ENCODE measurements at places on chromosomes 2 and 18.

- no peak for DNase-seq
Measured at GRCh38 chr2:68418855-68419254, 48.2 kb downstream of the FBXO48 start.

DNA sequence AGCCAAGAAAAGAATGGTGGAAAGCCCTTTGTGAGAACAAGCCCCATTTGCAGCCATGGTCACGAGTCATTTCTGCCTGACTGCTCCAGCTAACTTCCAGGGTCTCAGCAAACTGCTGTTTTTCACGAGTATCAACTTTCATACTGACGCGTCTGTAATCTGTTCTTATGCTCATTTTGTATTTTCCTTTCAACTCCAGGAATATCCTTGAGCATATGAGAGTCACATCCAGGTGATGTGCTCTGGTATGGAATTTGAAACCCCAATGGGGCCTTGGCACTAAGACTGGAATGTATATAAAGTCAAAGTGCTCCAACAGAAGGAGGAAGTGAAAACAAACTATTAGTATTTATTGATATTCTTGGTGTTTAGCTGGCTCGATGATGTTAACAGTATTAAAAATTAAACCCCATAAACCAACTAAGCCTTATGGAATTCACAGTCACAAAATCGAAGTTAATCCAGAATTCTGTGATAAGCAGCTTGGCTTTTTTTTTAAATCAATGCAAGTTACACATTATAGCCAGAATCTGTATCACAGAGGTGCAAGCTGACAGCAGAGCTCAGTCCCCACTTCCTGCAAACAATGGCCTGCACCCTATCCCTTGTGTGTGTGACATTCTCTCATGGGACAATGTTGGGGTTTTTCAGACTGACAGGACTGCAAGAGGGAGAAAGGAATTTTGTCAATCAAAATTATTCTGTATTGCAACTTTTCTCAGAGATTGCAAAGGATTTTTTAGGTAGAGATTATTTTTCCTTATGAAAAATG is 26.1 kb downstream of the SLC14A1 start:
- no peak for DNase-seq

GRCh38 chr2:86825036-86825692 is 34.5 kb upstream of the CD8A start:
- no peak for DNase-seq

DNA sequence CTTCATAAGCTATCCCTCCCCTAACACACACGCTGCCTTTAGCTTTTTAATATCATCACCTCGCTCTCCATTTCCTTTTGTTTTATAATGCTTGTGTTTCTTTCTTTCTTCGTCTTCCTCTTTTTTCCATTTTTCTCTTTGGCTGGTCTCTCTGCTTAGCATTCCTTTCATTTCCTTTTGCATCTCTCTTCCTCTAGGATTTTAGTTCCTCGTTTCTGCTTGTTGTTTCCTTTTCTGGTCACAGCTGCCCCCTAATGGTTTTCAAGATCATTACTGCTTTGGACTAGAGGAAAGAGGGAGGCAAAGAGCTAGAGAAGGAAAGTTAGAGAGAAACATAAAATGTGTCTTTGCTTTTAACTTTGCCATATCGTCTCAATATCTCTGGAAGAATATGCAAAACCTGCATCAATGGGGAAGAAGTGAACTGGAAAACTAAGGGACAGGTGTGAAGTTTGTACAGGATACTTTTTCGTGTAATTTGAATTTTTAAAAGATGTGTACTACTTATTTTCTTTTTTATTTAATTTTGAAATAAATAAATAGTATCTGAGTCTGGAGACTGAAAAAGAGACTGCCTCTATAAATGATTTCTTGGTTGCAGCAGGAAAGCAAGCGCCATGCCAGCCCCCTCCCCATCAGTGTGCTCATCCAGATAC is 6.3 kb upstream of the NRP2 start:
- DNase-seq: peak; percentile 6

DNA sequence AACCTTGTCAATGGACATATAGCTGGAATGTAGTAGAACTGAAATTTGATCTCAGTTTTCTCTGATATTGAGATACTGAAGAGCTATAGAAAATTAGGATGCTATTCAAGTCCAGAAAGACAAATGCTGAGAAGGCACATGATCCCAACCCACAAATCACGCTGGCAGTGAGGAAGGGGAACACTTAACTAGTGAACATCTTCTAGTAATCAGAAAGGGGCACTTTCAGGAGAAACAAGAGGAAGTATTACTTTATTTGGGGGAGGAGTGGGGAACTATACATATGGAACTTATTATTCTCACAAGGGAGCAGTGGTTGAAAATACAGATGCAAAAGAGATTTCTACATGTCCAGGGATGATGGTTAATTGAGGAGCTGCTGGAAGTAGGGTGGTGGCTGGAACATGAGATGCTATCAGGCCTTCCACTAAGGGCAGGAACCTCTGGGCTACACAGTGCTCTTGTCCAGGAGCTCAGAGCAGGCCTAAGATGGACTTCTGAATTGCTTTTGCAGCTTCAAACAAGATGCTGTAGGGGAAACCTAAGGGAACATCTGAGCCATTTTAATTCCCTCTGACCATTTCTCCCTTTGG is 79.3 kb downstream of the TGFA start:
- DNase-seq: no peak

All from NCI-H1436 treated with DMSO at 0.1 percent for 48 hours (cell line).